Globus pallidus (tissue), 1 donor: ENCODE measurements at places on chromosomes 2 and 18.

DNA sequence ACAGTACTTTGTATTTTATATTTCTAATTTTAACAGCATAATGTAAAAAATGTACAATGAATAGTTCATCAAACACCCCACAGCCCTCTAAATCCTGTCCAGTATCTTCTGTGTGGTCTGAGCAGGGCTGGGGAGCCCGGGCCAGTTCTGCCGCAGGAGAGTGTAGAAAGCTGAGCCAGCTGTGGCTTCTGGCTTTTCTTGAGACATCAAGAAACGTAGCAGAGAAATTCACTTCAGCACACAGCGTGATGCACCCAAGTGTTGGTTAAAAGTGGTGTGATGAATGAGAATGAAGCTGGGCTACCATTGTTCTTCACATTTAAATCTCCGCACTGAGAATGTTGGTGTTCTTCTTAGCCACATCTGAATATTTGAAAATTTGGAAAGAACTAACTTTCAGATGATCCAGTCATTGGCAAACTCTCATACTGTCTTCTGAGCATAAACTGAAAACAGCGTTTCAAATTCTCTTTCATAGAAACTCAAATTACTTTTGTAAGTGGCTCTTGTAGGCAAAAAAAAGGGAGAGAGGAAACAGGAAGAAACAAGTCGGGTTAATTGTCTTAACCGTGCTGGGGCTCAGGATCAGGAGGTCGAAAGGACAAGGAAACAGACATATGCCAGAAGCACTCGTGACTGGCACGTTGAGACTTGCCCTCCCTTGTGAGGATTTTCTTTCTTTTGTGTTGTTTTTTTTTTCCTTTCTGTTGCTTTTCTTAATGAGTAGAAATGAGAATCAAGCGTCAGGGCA, 23.4 kb upstream of the TMEM87B start:
- no peak for DNase-seq

DNA sequence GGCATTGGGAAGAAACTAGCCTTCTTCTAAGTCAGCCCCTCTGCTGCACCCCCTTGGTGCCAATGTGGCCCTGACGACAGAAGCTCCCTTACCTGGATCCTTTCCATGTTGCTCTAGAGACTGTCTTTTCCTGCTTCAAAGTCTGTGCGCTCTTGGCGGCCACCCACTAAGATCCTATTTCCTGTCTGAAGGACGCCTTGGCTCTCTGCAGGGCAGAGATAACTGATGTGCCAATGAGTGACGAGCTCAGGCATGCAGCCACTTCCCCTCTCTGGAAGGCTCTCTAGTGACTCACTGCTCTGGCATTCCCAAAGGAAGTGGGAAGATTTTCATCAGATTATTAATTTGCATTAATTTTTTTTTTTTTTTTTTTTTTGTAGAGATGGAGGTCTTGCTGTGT, 273.5 kb downstream of the CDH20 start:
- DNase-seq = peak; percentile 7

DNA sequence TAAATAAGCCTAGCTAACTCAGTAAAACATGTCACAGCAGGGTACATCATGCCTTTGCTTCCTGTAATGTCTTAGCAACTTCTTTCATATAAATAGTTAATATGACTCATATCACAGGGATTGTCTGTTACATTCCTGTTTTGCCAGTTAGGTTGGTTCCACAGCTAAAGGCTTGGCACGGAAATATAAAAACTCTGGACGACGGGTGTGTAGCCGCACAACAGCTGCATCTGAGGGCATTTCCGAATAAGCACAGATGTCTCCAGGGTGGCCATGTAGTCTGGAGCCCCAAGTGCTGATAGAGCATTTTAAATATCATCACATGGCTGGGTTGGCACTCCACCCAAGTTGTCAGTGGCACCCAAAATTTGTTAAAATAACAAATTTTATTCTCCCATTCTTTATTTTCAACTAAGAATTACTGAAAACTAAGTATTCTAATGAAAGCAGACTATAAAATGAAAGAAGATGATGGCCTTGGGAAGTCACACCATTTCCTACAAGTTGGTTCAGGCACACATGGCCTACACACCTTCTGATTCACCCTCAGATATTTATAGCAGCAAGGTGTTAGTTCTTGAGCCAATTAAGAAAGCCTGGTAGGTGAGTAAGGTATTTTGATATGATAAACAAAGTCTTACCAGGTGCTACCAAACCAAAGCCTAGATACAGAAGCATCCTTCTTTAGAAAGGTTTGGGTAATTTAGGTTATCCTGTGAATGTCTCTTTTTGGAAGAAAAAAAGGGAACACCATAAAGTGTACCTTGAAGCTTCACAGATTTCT, 61.8 kb upstream of the STK17B start:
- no peak for DNase-seq

DNA sequence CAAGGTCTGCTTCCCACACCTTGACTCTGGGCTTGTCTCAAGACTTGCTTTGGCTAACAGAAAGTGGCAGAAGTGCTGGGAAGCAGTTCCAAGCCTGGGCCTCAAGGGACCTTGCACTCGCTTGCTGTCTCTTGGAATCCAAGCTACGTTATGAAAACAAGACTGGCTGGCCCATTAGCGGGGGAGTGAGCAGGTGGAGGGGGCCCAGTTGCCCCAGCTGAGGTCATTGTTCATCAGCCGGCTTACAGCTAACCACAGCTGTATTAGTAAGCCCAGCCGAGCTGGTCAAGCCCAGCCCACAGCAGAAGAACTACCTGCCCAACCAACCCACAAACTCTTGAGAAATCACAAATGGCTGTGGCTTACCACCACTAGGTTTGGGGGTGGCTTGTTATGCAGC, 63.1 kb downstream of the MARCO start:
- no peak for DNase-seq

- DNase-seq = peak; percentile 50
These were observed 49.9 kb downstream of the CD8B2 start for GRCh38 chr2:106537047-106537446.

DNA sequence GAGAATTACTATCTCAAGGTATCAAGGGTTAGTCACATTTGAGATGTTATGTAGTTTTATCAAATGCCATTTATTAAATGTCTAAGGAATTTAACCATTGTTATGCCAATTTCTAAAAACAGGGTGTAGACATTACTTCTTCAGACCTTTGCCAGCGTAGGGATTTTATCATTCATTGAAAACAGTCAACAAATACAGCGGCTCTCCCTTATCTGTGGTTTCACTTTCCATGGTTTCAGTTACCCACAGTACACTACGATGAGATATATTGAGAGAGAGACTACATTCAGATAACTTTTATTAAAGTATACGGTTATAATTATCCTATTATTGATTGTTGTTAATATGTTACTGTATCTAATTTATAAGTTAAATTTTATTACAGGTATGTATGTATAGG, 234.7 kb downstream of the TMX3 start:
- no peak for DNase-seq

- no peak for DNase-seq
These were observed 1624.2 kb upstream of the TMEFF2 start for GRCh38 chr2:193818801-193819499.

GRCh38 chr2:36677996-36678605, 18.4 kb upstream of the VIT start:
- DNase-seq = no peak

DNA sequence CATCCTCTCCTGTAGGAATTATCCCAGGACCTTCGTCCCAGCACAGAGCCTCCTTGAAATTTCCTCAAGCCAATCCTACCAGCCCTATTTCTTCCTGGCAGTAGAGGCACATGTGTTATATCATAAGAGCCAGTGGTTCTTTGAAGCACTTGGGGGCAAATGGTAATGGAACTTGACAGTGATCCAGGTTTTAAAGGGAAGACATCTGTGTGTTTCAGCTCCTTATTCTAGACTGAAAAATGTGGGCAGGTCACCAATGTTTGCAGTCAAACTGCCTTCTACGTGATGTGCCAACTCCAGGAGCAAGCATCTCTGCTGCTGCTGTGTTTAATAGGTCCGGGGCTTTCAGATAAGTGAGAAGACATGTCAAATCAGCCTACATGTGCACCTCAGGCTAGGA, 157.1 kb downstream of the GALNT14 start:
- DNase-seq = no peak

- no peak for DNase-seq
These were observed 66.7 kb upstream of the TTN start for GRCh38 chr2:178873912-178874311.
